ENCODE measurements at places on chromosomes 2 and 18.

DNA sequence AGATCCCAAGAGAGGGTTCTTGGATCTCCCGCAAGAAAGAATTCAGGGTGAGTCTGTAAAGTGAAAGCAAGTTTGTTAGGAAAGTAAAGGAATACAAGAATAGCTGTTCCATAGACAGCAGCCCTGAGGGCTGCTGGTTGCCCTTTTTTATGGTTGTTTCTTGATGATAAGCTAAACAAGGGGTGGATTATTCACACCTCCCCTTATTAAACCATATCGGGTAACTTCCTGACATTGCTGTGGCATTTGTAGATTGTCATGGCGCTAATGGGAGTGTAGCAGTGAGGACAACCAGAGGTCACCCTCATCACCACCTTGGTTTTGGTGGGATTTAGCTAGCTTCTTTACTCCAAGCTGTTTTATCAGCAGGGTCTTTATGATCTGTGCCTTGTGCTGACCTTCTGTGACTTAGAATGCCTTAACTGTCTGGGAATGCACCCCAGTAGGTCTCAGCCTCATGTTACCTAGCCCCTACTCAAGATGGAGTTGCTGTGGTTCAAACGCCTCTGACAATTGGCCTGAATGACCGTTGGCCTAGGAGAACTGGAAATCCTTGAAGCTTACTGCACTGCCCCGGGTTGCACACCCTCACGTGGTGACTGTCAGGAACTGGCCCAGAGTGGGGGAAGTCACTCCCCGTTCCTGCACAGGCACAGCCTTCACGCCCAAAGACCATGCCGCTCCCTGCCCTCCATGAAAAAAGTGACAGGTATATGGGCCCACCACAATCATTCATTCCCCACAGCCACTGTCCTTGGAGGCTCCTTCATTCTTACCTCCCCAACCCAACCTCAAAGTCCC lies 136.9 kb downstream of the SEPTIN10 start:
- no peak for DNase-seq

DNA sequence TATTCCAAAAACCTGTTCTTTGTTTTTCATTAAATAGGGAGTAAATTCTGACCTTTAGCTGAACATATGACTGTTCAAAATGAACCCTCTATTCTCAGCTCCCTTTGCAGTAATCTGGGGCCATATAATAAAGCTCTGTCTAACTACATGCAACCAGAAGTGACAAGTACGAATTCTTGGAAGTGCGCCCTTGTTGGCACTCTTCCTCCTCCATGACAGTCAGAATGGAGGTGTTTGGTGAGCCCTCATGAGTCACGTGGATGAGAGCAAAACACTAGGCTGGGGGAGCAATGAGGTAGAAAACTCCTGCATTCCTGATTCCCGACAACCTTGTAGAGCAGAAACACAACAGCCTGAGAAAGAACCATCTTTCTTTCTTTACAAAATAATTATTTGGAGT lies 552.9 kb downstream of the FBXO15 start:
- no peak for DNase-seq

- no peak for DNase-seq
These were observed 120.2 kb upstream of the CREB1 start for GRCh38 chr2:207409517-207409916.

DNA sequence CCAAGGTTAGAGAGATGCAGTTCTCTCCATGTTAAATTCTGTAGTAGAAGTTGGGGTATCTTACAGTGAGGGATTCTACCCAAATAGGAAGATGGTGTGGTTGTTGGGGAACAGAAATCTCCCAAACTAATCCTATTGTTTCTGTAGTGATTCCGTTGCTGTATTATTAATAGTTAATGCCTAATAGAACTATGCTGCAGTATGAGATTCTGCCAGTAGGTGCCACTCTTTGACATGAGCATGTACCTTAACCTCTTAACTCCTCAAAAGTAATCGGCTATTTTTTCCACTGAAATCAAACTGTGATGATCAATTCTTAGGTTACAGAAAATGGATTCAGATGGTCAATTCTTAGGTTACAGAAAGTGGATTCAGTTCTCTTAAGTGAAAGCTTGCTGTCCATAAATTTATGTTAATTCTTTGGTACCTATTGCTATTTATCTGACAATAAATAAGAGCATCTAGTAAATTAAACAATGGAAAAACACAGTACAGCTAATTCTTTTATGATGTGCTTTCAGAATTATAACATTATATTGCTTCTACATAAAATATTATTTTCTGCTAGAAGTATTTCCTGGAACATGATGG lies 97.9 kb upstream of the DLX2 start:
- DNase-seq: no peak

DNA sequence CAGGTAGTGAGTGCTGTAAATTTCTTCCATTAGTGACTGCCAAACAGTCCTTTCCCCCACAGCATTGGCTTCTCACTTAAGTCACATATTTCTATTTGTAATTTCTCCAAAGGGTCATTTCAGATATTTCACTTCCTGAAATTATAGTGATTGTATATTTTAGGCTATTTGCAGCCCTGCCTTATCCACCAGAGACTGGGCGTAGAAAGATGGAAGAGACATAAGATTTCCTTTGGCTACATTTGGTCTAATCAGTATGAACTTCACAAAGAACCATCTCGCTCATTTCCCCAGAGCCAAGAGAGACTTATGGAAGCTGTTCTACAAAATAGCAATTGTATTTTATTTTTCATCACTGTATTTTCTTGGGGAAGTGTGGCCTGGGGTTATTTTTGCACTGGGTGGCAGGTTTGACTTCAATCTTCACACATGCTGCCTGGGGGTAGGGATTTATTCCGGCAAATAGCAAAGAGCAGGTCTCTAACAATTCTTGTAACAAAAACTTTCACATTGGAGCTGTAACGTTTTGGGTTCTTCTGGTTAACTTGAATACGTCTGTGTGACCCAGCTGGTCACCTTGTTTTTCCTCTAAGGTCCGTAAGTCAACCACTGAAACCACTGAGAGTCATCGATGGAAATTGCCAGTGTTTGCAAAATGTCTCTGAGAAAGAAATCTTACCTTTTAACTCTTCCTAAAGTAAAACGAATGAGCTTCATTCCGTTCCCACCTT lies 170.6 kb upstream of the SERPINE2 start:
- DNase-seq: no peak

- no peak for DNase-seq
These were observed 18.1 kb downstream of the CCDC141 start for GRCh38 chr2:179031731-179032408.

- no peak for DNase-seq
These were observed 55.9 kb downstream of the SDC1 start for GRCh38 chr2:20168727-20169696.
